ENCODE measurements at places on chromosomes 3 and 15.

- no peak for DNase-seq
Observed at GRCh38 chr3:37653466-37653865, 208.2 kb upstream of the CTDSPL start.

GRCh38 chr3:192514754-192515663 is 212.3 kb downstream of the FGF12 start:
- peak; percentile 42 for DNase-seq

GRCh38 chr3:105284876-105285275 is 81.8 kb upstream of the ALCAM start:
- no peak for DNase-seq

DNA sequence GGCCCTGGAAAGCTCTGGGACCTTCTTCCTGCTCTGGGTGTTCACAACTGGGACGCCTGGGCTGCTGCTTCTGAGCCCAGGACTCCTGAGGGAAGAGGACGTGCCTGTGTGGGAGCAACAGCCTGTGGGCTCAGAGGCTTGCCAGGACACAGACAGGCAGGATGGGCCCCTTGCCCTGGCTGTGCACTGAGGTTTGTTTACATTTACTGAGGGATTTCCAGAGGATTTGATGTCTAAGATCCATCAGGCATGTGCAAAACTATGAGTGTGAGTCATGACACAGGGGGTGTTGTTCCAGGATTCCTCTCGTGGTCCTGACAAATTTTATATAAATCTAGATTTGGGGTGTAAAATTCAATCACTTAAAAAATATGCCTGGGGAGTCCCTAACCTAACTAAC is 10.6 kb downstream of the CCR9 start:
- no peak for DNase-seq
